SK-N-DZ (cell line): ENCODE measurements at places on chromosomes 12 and 14.

GRCh38 chr14:83260751-83261150 is 1727.1 kb upstream of the SEL1L start:
- no peak for DNase-seq

DNA sequence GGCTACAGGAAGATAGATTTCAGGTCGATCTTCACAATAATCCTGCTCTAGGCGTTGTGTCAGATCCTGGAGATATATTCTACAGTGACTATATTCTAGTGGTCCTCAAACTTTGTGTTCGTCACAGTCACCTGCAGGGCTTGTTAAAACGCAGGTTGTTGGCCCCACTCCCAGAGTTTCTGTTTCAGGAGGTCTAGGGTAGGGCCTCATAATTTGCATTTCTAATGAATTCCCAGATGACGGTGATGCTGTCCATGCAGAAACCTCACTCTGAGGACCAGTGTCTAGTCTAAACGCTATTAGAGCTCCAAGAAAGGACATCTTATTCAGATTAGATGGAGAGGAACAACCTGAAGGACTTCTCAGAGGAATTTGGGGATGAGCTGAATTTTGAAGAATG is 13.2 kb upstream of the SLC6A13 start:
- no peak for DNase-seq

- DNase-seq = no peak
Observed at GRCh38 chr12:1920971-1921370, 2.5 kb upstream of the CACNA2D4 start.

DNA sequence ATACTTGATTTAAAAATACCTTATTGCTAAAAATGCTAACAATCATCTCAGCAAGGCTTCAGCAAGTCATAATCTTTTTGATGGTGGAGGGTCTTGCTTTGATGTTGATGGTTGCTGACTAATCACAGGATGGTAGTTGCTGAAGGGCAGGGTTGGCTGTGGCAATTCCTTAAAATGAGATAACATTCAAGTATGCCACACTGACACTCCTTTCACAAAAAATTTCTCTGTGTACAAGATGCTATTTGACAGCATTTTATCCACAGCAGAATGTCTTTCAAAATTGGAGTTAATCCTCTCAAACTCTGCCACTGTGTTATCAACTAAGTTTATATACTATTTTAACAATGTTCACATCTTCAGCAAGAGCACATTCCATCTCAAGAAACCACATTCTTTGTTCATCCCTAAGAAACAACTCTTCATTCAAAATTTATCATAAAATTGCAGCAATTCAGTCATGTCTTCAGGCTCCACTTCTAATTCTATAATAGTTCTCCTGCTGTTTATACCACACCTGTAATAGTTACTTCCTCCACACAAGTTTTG is 16.1 kb downstream of the SCAF11 start:
- no peak for DNase-seq

- DNase-seq = no peak
Observed at GRCh38 chr14:74407021-74407800, 18.8 kb downstream of the SYNDIG1L start.

- DNase-seq = peak; percentile 88
Observed at GRCh38 chr14:58426670-58427280, 556 bp downstream of the TIMM9 start.

- no peak for DNase-seq
Observed at GRCh38 chr12:85642808-85643207, 193.4 kb downstream of the RASSF9 start.

GRCh38 chr14:89359477-89360222 is 57.4 kb downstream of the FOXN3 start:
- DNase-seq = no peak

DNA sequence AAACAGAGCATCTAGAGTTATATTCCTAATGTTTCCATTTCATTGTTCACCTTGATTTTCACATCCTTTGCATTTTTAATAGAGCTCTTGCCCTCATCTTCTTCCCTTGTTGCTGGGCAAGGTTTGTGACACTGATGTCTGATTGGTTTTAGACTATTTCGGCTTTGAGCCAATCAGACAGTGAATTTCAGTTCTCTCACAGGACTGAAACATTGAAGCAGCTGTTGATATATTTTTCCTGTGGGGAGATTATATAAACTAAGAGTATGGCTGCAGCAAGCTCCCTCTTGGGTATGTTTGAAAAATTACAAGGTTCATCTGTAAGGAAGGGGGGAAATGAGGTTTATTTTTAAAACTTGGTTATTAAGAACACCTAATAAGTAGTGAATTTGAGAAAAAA is 51.2 kb downstream of the ATF7IP start:
- DNase-seq = peak; percentile 88

DNA sequence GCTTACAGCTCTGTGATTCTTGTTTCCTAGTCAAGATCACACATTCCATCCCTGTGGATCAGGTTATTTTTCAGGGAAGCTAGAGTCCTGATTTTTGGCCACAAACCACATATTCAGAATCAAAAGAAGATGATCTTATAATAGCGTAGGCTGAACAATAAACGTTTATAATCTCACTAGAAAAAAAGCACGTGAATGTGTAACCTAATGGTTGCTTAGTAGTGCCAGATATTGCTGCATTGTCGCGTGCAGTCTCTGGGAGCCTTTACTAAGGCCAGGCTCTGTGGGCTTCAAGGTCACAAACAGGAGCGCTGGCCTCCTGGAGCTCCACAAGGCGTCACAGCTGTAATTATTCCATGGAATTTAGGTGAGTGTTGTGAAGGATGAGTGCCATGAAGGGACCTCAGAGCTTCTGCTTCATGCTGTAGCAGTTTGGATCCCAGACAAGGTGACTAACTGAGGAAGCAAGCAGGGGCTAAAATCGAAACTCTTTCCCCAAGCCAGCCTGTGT is 17.4 kb downstream of the CDKN1B start:
- no peak for DNase-seq

DNA sequence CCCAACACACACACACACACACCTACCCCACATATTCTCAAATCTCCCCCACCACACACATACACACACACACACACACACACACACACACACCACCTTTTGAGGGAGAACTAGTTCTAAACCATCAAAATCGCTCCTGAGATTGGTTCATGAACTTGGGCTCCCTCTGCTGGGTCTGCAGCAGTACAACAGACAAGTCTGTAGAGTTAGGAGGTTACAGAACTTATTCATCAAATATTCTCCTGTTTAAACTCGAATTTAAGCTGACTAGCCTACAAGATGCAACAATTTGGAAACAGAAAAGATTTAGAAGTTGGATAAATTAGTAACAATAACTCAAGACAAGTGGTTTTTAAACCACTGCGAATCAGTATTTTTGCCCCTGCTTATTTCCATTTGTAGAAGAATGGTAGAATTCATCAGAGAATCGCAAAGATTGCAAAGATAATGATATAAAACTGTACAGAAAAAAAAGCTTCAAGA is 136.4 kb upstream of the USP15 start:
- peak; percentile 42 for DNase-seq

DNA sequence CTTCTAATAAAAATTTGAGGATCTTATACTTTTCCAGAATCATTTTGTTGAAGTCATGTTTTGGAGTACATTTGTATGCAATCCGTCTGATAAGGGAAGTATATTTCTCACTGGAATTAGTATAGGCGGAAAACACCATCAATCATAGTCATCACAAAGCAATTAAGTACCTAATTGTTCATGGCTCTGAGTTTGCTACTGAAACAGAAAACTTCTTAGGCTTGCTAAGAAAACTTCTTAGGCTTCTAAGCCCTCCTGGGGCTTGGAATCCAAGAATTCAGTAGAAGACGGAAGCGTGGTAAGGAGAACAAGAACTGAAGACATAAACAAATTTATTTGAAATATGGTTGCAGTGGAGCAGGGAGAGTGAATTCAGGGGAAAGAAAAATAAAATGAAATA is 636.3 kb downstream of the DIO2 start:
- no peak for DNase-seq

DNA sequence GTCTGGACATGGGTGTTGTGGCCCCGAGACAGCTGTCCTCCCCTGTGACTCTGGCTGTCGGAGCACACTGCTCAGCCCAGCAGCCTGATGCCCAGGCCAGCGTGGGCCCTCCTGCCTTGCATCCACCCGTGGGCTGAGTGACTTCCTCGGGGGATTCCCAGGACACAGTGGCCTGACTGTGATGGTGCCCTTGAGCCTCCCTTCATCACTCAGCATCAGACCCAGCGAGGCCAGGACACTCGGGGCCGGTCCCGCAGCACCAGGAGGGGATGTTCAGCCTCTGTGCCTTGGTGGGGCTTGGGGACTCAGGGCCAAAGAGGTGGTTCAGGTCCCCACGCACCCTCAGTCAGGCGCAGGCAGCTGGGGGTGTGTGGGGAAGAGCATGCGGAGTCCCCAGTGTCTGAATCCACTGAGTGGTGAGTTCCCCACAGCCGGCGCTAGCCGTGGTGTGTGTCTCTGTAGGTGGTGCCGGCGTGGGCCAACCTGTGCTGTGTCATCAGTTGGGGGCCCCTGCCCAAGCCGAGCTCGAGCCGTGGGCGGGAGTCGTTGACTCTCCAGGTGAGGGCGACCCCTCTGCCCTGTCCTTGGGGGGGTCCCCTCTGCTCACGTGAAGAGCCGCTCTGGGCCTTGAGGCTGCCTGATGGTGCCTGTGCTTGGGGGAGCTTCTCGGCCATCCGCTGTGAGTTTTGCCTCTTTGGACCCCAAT is 185.8 kb downstream of the ADGRD1 start:
- no peak for DNase-seq

DNA sequence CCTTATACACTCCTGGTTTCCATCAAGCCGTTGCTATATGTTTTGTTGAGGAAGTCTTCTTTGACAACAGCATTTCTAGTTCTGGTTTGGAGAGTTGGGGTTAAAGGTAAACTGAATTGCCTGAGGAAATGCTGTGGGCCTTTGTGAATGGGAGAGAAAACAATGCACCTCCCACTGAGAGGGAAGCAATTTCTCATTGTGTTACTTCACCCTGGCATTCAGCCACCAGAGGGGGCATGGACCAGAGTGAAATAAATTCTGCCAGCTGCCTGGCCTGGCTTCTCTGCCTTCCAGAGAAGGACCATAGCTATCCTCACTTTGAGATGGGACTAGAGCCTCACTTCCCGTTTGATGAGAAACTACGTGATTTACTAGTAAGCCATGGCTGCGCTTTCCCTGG is 475.3 kb downstream of the EGLN3 start:
- peak; percentile 67 for DNase-seq

DNA sequence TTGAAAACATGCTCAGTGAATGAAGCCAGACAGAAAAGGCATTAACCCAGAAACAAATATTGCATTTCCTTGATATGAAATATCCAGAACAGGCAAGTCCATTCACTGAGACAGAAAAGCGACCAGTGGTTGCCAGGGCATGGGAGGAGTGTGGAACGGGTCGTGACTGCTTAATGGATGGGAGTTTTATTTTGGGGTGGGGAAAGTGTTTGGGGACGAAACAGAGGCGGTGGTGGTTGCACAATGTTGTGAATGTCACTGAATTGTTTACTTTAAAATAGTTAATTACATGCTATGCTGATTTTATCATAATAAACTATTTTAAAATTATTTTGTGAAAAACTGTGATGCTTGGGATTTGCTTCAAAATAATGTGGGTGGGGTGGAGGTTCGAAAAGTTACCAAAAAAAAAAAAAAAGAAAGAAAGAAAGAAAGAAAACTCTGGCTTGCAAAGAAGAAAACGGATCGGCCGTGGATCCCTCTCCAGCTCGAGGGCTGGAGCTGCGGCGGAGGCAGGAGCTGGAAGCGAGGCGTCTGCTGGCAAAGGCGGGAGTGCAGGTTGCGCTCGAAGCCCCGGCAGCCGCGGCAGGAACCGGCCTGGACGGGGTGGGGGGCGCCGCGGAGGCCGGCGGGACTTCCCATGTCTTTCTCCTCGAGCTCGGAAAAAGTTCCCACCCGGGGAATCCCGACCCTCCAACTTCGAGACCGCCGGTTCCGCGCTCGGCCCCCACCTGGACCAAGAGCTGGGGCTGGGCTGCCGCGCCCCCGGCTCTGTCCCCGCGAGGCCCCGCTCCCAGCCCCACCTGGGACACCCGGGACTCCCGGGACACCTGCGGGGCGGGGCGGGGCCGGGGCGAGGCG is 524 bp upstream of the P2RX2 start:
- no peak for DNase-seq

DNA sequence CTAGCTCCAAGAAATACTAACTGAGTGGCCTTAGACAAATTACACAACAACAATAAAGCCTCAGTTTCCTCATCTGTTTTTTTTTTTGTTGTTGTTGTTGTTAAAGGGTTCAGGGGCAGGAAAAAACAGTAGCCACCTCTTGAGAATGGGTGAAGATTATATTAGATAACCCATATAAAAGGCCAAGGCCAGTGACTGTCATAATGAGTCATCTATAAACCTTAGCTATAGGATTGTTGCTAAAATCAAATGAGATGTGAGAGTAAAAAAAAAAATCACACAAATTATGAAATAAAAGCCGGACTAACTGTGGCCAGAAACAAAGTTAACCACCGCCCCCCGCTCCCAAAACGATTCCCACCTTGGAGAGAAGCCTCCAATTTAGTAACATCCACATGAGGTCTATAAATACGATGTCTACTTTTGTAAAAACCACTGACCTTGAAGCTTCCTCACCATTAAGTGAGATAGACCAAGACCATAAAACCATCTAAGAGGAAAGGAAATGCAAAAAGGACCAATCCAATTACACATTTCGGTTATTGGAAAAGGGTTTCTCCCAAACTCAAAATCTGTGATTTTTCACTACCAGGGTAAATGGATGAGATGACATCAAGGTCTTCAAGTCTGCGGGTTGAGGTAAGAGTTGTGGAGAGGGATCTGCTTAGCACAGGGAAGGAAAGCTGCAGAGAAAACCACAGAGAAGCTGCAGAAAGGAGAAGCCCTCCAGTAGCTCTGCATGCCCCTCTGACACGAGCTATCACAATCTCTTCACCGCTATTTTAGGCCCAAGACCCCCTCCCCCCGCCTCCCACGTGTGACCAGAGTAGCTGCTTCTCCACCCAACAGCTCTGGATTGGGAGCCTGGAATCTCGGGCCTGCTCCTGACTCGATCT is 1.0 kb downstream of the NAA25 start:
- DNase-seq = peak; percentile 35

DNA sequence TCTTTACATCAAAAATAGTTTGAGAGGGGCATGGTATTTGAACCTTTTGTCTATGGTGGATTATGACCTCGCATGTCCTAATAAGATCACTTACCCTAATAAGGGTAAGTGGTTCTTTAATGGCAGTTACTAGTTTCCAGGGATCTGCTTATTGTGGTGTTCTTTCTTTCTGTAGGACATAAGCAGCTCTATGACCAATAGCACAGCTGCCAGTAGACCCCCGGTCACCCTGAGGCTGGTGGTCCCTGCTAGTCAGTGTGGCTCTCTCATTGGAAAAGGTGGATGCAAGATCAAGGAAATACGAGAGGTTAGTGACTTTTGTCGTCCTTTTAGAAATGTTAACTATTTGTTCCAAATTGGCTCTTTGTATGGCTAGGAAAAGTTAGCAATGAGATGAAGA is 7.2 kb downstream of the PCBP2 start:
- no peak for DNase-seq

DNA sequence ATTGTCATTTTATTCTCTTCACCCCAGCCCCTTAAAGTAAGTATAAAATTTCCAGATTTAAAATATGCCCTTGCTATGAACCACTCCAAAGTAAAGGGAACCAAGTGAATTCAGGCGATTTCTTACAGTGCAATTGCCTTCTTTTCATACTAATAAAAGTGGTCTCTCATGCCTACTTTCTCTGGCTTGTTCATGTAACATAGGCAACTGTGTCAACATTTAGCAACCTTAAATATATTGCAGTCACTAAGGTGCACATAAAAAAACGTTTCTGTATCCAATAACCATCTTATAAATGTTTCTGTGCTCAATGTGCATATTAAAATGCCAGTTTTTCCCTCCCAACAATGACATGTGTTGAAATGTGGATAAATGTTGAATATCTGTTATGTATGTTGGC is 271.6 kb upstream of the DCN start:
- no peak for DNase-seq

- DNase-seq = peak; percentile 30
Observed at GRCh38 chr12:20194171-20194570, 174.2 kb upstream of the PDE3A start.
